ENCODE measurements at places on chromosomes 7 and 10.

DNA sequence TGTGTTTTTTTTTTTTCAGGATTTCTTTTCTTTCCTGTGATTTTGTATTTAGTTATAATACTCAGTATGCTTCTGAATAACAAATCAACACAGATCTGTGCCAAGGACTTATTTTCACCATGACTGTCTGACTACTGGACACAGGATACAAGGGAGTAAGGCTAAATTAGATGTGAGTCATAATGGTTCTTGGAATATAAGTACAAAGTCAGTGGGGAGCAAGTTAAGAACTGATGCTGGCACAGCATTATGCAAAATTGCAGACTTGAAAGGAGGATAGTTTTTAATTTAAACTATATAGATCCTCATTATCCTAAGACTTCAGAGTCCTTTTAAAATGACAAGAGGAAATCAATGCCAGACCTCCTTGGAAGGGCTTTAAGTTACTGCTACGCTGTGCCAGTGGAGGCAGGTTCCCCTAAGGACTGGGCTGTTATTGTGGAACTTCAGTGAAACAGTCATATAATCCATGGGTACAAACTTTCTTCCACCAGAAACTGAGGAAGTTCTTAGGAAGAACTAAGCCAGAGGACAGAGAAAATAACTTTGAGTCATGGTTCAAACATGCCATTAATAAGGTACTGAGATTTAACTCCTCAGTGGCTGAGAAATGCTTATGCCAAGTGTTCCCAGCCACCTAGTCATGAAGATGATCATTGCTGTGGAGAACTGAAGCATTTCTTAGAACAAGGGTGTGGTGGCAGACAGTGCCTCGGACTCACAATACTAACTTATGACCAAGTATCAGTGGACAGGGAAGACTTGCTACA lies 531.2 kb downstream of the HTR7 start:
- no peak for DNase-seq

DNA sequence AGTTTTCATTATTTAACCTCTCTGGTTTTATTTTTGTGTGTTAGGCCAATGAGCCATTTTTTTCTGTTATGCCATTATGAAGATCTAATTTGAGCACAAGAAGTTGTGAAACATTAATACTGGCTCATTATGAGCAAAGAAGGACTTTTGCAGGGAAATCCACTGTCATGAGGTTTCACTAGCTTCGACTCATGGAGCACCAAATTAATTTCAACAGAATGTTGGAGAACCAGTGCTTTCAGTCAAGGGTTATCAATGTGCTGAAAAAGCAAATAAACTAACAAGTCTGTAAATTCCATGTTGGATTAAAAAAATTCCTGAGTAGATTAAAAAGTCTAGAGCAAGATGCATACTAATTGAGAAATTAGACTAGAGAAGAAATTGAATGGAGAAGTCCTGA lies 594.2 kb upstream of the FZD8 start:
- DNase-seq, result no peak

DNA sequence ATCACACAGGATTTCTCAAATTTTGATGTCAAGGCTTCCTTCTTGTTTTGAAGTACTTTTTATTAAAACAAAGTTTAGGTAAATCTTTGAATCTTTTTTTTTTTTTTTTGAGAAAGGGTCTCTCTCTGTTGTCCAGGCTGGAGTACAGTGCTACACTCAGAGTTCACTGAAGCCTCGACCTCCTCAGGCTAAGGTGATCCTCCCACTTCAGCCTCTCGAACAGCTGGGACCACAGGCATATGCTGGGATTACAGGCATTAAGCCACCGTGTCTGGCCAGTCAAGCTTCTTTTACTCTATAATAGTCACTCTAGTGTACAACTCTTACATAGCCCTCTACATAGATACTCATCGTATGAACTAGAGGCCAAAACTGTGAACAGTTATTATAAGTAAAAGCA lies 3.4 kb downstream of the RUFY2 start:
- no peak for DNase-seq

- no peak for DNase-seq
Measured at GRCh38 chr10:89574368-89574767, 39.0 kb upstream of the SLC16A12 start.

GRCh38 chr7:129792721-129793120 lies 160.0 kb downstream of the UBE2H start:
- DNase-seq, result no peak

- no peak for DNase-seq
Measured at GRCh38 chr10:132452216-132452650, 55.2 kb downstream of the PWWP2B start.

- no peak for DNase-seq
Measured at GRCh38 chr7:90320801-90321494, at the start of gene FAM237B. Gene FAM237B (minus strand): TSS chr7:90321304. CDS start chr7:90319748, 1,556 bp downstream.

- no peak for DNase-seq
Measured at GRCh38 chr10:124802313-124802675, 675 bp downstream of the ABRAXAS2 start.

DNA sequence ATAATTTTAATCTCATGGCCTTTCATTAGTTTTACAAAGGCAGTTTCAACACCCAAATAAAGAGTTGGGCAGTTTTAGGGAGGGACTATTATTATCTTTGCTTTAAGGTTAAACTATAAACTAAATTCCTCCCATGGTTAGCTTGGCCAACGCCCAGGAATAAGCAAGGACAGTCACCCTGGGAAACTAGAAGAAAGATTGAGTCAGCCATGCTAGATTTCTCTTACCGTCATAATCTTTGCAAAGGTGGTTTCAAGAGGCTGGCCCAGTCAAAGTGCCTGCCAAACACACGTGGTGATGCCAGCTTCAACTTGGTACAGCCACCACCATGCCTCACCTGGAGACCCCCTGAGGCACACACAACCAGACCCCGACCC lies 317.4 kb upstream of the SP8 start:
- DNase-seq, result no peak

Data from activated T-cell treated with anti-CD3 and anti-CD28 coated beads, Interleukin-2, amount 50 U/mL, for 48 hours (primary cell).